ENCODE measurements at places on chromosomes 5 and 9.

GRCh38 chr9:19127871-19128500 is 694 bp upstream of the PLIN2 start:
- no peak for DNase-seq

GRCh38 chr5:109694451-109694891 is 4.7 kb downstream of the MAN2A1 start:
- DNase-seq = no peak

- DNase-seq = no peak
These were observed 182.8 kb downstream of the PTTG1 start for GRCh38 chr5:160604484-160604883.

- no peak for DNase-seq
These were observed 295.6 kb downstream of the PDE4D start for GRCh38 chr5:59597690-59598546.

DNA sequence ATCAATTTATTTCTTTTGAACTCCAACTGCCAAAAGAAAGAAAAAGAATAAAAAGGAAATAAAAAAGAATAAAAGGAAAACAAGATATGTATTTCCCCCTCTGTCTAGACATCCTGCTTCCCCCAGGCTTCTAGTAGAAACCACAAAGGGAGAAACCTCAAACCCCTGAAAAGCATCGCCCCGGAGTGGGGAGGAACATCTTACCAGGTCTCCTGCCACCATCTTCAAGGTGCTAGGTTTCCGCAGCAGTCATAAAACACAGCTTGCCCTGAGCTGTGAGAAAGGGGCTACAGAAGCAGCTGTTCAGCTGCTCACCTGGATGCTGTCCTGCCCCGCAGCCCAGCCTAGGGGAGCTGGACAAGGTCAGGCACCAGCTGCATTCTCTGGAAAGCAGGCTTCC is 487.7 kb downstream of the GADD45G start:
- DNase-seq = no peak

- no peak for DNase-seq
These were observed 348.2 kb downstream of the IRX1 start for GRCh38 chr5:3943859-3944258.

GRCh38 chr9:98688710-98689495 is 19.8 kb downstream of the GABBR2 start:
- DNase-seq = no peak

DNA sequence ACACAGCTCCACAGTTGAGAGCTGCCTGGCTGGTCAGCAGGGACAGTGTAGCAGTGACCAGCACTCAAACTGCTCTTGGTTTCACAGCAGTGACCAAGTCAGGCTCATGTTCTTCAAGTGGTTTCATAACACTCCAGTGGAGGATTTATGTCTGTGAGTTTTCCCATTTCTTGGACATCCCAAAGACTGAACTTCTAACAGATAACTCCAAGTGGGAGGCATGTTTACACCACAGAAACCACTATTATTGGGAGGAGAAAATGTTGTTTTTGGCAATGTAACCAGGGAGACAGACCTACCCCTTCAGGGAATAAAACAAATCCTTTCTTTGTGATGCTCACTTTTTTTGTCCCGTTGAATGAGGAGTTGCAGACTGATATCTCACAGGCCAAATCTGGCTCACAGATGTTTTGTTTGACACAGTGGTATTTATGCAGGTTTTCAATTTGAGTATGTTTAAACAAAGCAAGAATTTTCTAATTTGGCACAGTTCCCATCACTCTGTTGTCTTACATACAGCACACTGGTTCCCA is 141.5 kb downstream of the RMI1 start:
- no peak for DNase-seq

GRCh38 chr5:1288439-1289335 is 6.2 kb downstream of the TERT start:
- no peak for DNase-seq

GRCh38 chr9:104863180-104863883 is 64.6 kb downstream of the ABCA1 start:
- DNase-seq = peak; percentile 64

DNA sequence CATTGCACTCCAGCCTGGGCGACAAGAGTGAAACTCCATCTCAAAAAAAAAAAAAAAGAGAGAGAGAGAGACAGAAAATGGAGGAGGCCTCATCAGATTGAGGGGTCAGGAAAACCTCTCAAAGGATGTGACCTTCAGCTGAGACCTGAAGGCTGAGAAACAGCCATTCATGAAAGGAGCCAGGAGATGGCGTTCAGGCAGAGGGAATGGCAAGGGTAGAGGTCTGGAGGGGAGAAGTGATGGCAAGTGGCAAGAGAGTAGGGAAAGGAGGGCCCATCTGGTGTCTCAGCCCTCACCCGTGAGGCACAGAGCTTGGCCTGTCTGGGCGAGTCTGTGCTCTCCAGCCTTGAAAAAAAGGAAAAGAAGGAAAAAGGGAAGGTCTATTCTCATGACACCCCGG is 17.0 kb downstream of the CAMK2A start:
- no peak for DNase-seq

DNA sequence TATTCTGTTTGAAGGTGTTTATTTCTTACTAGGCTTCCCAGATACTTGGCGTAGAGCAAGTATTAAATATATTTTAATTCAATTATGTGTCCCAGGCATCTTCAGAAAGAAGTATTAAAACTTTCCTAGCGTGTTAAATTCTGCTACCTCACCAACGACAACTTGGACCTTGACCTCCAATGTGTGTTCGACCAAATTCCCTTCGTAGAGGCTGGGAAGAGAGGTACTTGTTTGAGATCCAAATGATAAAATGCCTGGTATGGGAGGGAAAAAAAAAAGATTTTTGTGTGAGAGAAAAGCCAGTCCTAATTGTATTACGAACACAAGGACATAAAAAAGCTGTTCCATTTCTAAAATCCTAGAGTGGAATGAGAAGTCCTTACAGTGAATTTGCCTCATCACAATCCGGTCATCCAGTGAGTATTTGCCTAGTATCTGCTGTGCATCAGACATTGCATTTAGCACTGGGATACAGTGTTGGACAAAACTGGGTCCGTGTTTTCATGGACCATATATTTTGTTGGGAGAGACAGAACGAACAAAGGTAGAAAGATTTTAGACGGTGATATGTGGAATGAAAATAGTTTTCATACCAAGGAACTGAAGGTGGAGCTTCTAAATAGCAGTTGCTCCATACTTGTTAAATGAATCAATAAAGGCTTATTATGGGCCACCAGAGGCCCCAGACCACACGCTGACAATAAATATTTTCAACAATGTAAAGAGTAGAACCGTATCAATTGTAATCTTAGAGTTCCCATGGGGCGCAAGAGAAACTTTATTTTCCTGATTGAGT is 103.1 kb downstream of the KIF4B start:
- no peak for DNase-seq

DNA sequence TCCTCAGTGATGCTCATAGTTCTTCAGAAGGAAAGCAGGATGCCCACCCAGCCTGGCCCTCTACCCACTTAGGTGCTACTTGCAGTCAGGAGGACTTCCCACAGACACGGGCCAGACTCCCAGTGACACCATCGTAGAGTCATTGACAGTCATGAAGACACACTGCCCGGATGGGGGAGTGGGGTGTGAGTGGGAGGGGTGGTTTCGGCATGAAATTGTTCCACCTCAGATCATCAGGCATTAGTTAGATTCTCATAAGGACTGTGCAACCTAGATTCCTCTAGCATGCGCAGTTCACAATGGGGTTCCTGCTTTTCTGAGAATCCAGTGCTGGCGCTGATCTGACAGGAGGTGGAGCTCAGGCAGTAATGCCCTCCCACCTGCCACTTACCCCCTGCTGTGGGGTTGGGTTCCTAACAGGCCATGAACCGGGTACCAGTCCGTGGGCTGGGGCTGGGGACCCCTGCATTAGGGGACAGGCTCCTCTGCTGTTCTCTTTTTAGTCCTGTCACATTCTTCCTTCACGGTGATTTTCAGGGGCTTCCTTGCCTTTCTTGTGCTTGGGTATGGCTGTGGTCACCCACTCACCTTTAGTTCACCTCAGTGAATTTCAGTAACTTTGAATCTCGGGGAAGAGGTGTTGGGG is 88.2 kb upstream of the ANKRD55 start:
- DNase-seq = no peak

DNA sequence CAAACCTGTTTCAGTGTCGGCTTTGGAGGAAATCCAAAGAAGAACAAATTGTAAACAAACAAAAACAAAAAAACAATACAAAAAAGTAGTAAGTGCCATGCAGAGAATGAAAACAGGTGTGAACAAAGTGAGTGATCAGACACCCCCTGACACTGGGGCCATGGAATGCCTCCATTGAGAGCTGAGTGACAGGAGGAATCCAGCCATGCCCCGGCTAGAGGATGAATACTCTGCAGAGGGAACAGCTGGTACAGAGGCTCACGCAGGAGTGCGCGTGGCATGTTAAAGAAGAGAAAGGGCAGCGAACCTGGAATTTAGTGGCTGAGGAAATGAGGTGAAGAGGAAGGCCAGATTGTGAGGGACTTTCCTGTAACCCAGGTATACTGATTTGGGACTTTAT is 15.5 kb upstream of the CCNJL start:
- no peak for DNase-seq

DNA sequence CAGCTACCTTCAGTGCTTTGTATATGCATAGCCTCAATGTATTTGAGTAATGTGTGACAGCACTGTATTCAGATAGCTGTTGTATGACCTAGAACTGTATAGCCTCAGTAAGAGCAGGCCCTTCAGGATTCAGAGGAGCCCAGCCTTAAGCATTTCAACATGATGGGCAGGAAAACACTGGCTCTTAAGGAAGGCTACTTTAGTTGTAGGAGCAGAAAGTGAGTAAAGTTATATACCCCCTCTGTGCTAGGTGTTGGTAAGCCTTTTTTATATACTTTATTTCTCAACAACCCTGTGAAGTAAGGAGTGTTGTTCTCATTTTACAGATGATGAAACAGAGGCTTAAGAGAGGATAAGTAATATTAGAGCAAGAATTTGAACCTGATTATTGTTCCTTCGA is 1.5 kb upstream of the GPR21 start:
- no peak for DNase-seq

DNA sequence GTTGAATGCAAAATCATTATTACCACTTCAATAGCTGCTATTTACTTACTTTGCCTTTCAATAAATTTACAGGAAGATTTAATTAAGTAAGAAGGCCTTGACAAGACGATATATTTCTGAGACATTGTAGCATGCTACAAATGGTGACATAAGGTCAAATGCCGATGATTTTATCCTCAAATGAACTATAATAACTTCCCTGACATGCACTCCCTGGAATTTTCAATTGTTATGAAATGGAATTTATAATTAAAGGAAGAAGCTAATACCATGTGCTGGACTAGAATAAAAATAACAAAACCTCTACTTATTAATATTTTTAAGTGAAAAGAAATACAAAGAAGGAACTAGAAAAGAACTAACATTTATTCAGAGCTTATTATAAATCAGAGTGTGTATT is 30.2 kb upstream of the ITGA1 start:
- DNase-seq = no peak

GRCh38 chr5:108238936-108239887 is 142.7 kb downstream of the FBXL17 start:
- no peak for DNase-seq

DNA sequence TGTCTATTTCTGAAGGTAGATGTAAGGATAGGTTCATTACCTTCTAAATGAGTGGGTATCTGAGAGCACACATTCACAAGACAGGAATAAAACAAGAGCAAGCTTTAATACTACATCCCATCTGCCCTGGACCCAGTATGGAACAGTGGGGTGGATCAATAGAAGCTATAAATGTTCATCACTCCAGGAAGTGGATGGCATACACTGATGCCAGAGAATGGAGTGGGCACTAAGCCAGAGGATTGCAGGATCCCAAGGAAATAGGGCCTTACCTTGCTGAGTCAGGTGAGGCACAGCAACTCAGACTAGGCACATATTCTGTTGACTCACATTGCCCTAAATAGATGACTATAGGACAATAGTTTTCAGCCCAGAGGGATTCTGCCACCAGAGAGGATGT is 21.3 kb upstream of the COX7C start:
- DNase-seq = no peak

DNA sequence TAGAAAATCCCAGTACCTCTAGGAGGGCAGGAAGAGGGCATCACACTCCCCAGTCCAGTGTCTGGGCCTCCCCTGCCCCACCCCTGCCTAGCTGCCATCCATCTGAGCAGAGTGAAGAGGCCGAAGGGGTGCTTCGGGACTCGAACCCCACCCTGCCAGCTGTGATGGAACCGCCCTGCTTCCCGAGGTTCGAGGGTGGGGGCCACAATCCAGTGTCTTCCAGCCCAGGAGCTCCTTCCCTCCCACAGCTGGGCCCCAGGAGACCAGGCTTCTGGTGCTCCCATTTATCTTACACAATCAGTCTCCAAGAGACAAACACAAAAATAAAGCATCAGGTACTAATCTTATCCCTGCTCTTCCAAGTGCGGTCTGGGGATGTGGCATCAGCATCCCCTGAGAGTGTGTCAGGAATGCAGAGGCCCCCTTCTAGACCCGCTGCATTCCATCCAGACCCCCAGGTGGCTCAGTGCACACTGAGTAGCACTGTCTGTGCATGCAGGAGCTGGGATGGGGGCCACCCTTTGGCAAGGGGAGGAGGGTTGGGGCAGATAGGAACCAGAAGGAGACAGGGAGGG is 122.8 kb upstream of the TBC1D2 start:
- no peak for DNase-seq

DNA sequence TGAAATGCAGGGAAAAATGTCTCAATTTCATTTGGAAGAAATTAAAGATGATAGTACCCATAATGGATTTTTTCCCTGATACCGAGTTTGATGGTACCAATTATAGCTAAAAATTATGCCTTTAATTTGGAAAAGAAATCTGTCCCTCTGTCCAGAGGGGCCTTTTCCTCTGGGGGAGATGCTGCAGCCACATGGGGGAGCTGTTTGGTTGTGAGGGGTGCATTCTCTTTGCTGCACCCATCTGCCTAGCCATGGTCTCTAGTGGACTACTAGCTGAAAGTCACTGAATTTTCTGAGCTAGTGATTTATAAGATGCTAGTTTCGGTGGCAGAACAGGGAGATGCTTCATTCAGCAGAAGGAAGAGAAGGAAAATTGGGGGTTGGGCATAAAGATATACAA is 9.6 kb downstream of the SEC61B start:
- no peak for DNase-seq

DNA sequence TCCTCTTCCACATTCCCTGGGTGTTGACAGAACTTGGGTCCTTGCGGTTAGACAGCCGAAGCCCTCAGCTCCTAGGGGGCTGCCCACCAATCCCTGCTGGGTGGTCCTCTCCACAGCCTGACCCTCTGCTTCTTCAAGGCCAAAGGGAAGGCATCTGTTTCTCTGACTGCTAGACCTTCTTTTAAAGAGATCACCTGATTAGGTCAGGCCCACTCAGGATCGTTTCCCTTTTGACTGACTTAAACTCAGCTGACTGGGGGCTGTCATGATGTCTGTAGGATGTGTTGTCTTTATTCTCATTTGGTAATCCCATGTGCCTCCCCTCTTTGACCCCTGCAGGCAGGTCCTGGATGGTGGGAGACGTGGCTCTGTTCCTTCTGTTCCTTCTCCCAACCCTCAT is 207.5 kb downstream of the PAX5 start:
- no peak for DNase-seq

- no peak for DNase-seq
These were observed 105.4 kb downstream of the DCP2 start for GRCh38 chr5:113081881-113082546.

Data from ureter (tissue), 1 donor.